Progenitor cell of endocrine pancreas (in vitro differentiated cells): ENCODE measurements at places on chromosomes 2 and 18.

GRCh38 chr18:2060086-2060485, 511.2 kb downstream of the METTL4 start:
- DNase-seq: no peak

DNA sequence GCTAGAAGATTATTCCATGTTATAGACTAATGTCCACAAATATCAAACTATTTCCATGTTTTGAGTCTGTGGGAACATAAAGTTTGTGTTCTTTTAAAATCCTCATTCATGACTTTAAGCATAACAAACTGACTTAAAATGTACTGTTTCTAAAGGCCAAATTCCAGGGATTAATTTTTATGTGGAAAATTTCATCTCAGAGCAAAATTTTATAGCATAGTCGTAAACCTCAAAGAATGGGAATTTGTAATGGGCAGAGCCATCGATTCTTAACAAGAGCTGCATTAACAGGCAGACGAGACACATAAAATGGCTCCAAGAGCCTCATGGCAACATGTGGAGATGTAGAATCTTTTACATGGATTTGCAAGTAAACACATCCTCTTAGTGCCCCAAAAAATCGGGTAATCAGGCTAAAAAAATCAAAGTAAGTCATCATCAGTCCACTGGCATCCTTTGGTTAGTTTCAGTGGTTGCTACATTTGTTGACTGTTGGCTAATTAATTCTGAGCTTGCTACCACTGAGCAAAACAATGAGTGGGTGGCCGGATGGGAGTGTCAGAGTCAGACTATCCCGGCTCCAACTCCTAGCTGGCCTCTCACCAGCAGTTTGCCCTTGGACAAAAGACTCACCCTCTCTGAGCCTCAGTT, 119.6 kb downstream of the FAM210A start:
- no peak for DNase-seq

DNA sequence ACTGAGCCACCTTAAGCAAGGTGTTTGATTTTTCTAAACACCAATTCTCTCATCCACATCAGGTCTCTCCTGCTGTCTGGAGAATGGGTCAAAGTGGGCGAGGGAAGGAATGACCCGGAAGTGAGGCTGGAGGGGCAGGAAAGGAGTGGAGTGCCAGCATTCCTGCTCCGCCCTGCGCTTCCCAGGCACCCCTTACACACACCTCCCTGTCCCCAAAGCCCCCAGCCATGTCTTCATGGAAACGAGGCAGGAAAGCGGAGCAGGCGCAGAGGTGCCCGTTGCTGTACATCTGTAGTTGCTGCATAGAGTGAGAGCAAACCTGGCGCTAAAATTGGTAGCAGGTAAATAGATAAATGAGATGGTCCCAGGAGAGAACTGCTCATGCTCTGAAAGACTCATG, 27.2 kb upstream of the NT5DC4 start:
- no peak for DNase-seq

DNA sequence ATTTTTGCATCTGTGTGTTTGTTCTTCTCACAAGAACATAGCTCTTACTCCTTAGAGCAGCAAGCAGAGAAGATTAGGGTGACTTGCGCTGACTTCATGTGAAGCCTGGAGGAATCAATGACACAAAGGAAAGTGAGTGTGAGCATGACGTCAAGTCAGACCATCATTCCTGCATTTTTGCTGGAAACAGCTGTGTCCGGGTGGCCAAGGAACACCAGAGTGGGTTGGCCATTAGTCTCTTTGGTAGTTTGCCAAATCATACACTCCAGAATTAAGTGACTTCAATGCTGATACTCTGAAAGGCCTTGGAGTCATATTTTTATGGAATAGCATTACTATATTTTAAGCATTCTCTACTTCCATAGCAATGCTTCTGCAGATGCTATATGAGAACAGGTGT, 597.2 kb downstream of the DCDC2C start:
- DNase-seq: no peak

- DNase-seq: peak; percentile 40
Observed at GRCh38 chr18:58863539-58864145, 1.0 kb upstream of the ZNF532 start.

GRCh38 chr2:211836409-211836808, 702.2 kb downstream of the ERBB4 start:
- no peak for DNase-seq

DNA sequence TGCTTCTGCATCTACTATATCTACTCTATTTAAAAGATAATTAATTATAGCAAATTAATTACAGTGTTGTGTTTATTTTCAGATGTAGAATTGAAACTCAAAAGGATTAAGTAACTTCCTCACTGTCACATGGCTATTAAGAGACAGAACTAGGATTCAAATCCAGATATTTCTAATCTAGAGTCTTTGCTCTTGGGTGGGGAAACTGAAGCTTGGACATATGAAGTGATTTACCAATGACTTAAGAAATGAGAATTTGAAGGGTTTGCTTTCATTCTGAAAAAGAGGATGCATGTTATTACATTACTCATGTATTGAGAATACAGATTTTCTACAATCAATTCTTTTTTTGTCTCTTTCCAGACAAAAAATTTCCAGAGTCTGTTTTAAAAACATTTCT, 191.5 kb upstream of the SMAD7 start:
- DNase-seq: no peak

DNA sequence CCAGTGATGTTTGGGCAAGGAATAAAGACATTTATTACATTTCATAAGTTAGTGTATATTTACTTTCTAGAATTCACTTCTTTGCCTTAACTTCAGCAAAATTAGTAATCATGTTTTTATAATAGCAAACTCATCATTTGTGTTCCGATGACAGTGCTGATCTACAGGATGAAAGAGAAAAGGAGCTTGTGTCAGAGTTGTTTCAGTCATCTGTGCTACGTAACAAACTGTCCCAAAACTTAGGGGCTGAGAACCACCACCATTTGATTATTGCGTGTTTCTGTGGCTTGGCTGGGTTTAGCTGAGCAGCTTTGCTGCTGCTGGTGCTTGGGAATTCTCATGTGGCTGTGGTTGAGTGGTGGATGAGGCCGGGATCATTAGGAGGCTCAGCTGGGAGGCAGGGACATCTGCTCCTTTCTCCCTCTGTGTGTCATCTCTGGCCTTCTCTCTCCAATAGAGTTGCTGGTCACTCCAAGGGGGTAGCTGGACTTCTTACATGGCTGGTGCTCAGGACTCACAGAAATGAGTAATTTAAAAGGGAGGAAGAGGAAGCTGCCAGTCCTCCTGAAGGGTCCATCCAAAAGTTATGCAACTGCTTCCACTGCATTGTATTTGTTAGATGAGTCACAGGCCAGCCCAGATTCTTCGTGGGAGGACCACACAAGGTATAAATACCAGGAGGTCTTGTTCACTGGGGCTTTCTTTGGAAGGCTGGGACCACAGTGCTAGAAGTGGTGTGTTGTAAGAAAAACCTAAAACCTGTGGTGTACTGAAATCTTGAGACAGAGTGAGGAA, 43.4 kb upstream of the HAAO start:
- DNase-seq: no peak

DNA sequence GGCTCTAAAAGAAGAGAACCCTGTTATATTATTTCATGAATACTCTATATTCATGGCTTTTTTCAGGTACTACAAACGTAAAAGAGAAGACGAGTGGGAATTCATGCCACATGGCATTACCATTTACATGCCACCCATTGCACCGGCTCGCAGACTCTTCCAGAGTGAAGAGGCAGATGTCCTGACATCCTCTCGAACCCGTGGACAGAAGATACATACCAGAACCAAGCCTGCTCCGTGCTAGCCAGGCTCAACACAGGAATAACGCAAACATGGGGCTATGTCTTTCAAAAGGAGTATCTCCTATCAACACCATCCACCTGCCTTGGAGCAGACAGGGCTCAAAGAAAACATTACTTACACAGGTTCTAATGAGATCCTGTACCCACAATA, 168.8 kb downstream of the THADA start:
- no peak for DNase-seq

- DNase-seq: no peak
Observed at GRCh38 chr2:43363120-43363519, 136.7 kb upstream of the ZFP36L2 start.

- no peak for DNase-seq
Observed at GRCh38 chr2:132646540-132647108, 23.4 kb downstream of the LYPD1 start.

- no peak for DNase-seq
Observed at GRCh38 chr2:234373060-234373459, 123.8 kb downstream of the ARL4C start.

- DNase-seq: no peak
Observed at GRCh38 chr2:76516861-76517573, 806.3 kb upstream of the GCFC2 start.

DNA sequence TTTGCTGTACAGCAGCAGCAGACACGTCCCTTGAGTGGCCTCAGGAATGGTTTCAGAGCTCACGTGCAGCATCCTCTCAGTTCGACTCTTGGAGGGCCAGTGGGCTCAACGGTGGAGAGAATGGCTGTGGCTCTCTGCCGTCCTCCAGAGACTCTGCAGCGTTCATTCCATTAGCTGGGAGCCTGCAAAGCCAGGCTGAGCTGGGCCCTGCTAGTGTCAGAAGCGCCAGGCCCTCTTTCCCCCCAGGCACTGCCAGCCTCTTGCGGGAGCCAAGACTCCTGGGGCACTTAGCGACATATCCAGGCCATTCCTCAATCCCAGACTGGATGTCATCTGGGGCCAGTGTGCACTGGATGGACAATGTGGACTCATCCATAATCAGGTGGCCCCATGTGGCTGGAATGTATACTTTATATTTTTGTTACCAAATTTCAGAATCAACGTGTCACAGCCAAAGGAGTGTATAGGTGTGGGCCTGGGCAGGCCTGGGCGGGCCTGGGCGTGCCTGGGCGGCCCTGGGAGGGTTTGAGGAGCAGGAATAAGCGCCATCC, 125.1 kb upstream of the EPAS1 start:
- no peak for DNase-seq

GRCh38 chr2:124755386-124755785, 730.3 kb downstream of the CNTNAP5 start:
- no peak for DNase-seq

DNA sequence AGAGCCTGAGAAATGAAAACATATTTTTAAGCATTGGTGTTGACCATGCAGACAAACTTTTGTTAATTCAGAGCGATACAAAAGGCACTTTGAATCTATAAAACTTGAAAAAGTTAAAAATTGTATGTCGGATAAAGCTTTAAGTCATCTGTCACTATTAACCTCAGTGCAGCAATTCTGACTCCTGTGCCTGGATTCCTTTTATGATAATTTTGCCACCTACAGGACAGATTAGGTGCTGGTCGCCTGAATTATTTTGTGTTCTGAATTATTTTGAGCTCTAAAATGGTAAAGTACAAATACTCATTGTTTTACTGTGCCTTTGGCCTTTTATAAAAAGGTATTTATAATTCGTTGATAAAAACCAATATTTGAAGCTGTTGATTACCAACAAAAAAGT, 19.4 kb upstream of the RNF138 start:
- DNase-seq: no peak

- DNase-seq: no peak
Observed at GRCh38 chr18:37383846-37384595, 181.6 kb downstream of the CELF4 start.

- no peak for DNase-seq
Observed at GRCh38 chr2:210072493-210072892, 70.1 kb downstream of the RPE start.

DNA sequence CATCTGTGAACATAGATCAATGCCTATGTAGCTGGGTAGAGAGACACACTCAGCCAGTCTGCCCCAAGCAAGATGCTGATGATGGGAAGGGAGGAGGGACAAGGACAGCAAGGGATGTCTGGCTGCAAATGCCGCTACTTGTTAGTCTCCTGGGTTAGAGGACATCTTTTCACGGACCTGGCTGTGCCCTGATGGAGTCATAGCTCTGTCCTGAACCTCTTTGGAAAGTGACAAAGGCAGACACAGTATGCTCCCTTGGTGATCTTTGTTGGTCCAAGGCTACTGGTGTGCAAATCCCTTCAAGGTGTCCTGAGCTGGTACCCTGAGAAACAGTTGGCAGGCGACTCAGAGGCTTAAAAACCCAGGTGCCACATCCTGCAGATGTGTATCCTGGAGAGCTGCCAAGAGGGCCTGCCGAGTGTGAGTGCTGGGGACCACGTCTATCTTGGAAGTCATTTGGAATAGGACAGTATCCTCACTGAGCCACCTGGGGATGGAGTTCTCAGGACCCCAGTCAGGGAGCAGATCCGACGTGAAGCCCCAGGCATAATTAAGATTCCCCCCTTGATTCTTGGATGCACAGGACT, 10.8 kb downstream of the FOSL2 start:
- no peak for DNase-seq

- DNase-seq: no peak
Observed at GRCh38 chr2:229230911-229231310, 40.2 kb downstream of the PID1 start.

DNA sequence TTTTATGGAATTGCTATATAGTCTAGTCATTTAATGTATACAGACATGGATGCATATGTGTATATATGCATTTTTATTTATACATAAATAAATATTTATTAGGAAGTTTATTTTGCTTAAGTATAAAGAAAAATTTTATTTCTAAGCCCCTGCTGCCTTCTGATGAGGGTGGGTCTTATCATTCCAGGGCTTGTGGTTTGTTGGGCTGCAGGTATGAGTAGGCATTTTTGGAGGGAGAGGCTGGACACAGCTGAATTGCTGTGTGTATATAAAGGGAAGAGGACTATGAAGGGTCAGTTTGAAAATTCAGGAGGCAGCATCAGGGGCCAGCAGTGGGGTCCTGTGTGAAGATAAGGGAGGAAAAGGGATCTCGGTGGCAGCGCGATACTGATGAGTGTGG, 189.4 kb downstream of the TMEM182 start:
- DNase-seq: no peak

DNA sequence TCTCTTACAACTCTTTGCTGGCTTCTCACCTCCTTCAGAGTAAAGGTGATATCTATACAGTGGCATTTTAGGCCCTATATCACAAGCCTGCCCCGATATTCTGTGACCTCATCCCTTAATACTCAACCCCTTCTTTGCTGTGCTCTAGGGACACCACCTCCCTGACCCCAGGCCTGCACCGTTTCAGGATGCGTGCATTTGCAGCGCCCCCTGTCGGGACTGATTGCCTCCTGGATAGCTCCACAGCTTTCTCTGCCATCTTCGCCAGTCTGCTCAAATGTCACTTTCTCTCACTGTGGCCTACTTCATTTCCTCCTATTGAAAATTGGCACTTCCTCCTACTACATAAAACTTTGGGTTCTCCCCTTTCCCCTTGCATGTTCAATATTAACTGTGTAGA, 289.6 kb downstream of the SOCS6 start:
- no peak for DNase-seq

- no peak for DNase-seq
Observed at GRCh38 chr18:23487738-23488570, 15.4 kb upstream of the RMC1 start.

DNA sequence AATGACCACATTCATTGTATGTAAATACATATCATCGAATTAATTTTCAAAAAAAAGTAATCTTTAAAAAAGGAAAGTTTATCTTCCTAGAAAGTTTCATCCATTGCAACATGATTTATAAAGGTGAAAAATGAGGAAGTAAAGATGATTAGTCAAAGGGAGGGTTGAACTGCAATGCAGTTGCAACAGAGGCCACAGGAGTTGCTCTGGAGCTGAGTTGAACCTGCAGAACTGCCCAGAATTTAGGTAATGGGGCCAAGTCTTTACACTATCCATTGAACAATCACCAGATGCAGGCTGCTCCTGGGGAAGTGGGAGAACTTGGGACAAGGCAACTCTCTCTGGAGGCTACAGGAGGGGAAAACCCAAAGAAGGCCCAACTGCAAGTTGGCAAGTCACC, 390.7 kb downstream of the METTL4 start:
- no peak for DNase-seq

- no peak for DNase-seq
Observed at GRCh38 chr2:174282441-174282840, 34.1 kb upstream of the OLA1 start.

GRCh38 chr2:219527076-219527394, 12.8 kb downstream of the ASIC4 start:
- DNase-seq: no peak
